ENCODE measurements at places on chromosomes 7 and 10. TPM values are rescaled to one million over a fixed set of nuclear protein-coding genes. Genes with fewer than 3 reads are reported as not detected.

Gene DPYSL4
- total RNA-seq: 145 TPM

Gene GBX1
- total RNA-seq: 2.4 TPM

Gene THSD7A
- 5.5 TPM for total RNA-seq

GRCh38 chr7:149422162-149422913 lies 38.5 kb downstream of the ZNF777 start:
- peak overlapping the region; percentile 12 for H3K27ac ChIP-seq
- no peaks in the 10 kb centered on the region for H3K27me3 ChIP-seq
- no peaks in the 10 kb centered on the region for H3K4me1 ChIP-seq
- no peaks in the 10 kb centered on the region for H3K36me3 ChIP-seq

GRCh38 chr7:70752794-70753241 lies 379.1 kb upstream of the GALNT17 start:
- no peak overlapping the region for H3K4me3 ChIP-seq
- peaks cover 15% of the 10 kb centered on the region for H3K4me1 ChIP-seq
- H3K36me3 ChIP-seq: peaks cover 7% of the 10 kb centered on the region
- H3K27ac ChIP-seq: no peak overlapping the region
- H3K27me3 ChIP-seq: no peaks in the 10 kb centered on the region

All from neural crest cell (in vitro differentiated cells).